ENCODE measurements at places on chromosomes 3 and 15. TPM values are rescaled to one million over a fixed set of nuclear protein-coding genes. Genes with fewer than 3 reads are reported as not detected.
A peak's percentile ranks its signal among the peaks of the same experiment; 100 is the strongest.

DNA sequence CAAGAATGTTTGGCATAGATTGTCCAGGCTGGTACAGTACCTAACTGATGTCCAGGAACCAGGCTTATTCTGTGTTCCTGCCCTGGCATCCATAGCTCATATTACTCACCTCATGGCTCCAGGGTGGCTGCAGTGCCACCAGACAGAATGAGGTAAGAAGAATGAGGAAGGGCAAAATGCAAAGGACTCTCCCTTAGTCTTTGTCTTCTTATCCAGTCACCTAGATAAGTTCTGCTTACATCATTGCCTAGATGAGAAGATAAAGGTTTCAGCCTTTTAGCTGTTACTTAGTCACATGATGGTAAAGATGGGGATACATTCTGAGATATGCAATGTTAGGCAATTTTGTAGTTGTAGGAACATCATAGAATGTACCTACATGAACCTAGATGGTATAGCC, 45.8 kb downstream of the CHP1 start:
- no peaks in the 10 kb centered on the region for H3K36me3 ChIP-seq
- H3K27me3 ChIP-seq = no peaks in the 10 kb centered on the region
- no peak for DNase-seq
- no peak overlapping the region for H3K4me3 ChIP-seq

GRCh38 chr3:189632242-189632641, 1.1 kb downstream of the TP63 start:
- no peak overlapping the region for H3K27ac ChIP-seq
- no peaks in the 10 kb centered on the region for H3K36me3 ChIP-seq
- DNase-seq = no peak
- H3K27me3 ChIP-seq = no peaks in the 10 kb centered on the region
- no peak overlapping the region for H3K4me3 ChIP-seq

GRCh38 chr15:31377030-31377429, 50.4 kb downstream of the KLF13 start:
- peaks cover 16% of the 10 kb centered on the region for H3K36me3 ChIP-seq
- H3K4me1 ChIP-seq = no peaks in the 10 kb centered on the region
- peak overlapping the region; percentile 14 for H3K27ac ChIP-seq

DNA sequence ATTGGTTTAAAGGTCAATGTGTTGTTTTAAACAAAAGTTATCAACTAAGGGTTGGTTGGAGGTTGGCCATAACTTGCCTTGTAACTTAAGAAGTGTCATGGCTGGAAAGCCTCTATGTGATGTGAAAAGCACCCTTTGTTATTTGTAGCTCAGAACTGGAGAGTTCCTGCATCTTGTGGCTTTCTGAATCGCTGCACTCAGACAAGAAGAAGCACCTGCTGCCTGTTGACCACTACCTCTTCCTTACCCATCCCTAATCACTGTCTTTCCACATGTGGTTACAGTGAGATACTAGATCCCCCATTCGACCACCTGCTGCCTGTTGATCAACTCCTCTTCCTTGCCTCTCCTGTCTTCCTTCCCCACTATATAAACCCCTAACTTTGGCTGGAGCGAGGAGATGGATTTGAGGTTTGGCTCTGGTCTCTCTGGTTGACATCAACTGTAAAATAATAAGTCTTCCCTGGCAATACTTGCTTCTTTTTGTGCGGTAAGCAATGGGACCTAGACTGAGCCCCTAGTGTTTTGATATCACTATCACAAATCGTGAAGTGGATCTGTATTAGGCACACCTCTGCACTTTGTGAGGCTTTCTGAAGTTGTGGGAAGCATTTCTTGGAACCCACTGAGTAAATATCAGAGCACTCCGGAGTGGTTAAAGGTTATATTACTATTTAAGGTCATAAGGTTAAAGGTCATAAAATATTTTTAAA, 13.8 kb downstream of the RPL39L start:
- no peak for DNase-seq
- H3K27me3 ChIP-seq = no peaks in the 10 kb centered on the region
- no peak overlapping the region for H3K27ac ChIP-seq
- H3K4me3 ChIP-seq = no peak overlapping the region
- H3K4me1 ChIP-seq = no peaks in the 10 kb centered on the region

DNA sequence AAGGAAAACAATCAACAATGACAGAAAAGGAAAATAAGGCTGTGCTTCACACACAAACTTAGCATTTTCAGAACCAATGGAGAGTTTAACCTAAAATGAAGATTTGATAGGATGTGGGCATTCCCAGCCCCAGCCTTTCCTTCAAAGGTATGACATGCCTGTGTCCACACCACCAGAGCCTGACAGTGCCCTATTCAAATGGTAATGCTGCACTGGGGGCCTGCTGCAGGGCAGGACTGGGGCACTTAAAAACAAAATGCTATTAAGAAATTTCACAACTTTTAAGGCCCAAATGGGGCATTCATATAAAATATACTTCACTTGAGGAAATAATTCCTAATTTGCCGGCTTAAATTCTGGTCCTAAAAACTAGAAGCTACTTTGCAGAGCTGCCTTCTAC, 30.9 kb upstream of the TKT start:
- peak overlapping the region; percentile 62 for H3K27ac ChIP-seq
- no peak for DNase-seq
- H3K4me1 ChIP-seq = no peaks in the 10 kb centered on the region
- no peaks in the 10 kb centered on the region for H3K36me3 ChIP-seq
- H3K27me3 ChIP-seq = no peaks in the 10 kb centered on the region

DNA sequence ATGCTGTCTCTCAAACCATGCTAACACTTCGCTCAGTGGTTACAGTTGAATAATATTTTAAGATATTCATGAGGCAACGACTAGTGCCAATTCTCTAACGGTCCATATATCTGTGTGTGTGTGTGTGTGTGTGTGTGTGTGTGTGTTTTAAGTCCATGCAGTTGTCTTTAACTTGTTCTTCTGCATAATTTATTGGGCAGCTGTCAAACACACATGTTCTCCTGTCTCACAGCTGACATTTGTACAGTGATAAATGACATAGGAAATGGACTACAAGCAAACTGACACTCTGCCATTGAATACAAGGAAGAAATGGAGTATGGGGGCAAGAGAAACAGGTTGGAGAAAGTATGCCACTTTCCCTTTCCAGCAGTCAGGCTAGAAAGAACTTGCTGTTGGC, 172.0 kb downstream of the PDZRN3 start:
- H3K36me3 ChIP-seq = no peaks in the 10 kb centered on the region
- no peak overlapping the region for H3K27ac ChIP-seq
- no peaks in the 10 kb centered on the region for H3K4me1 ChIP-seq
- no peak for DNase-seq
- no peaks in the 10 kb centered on the region for H3K27me3 ChIP-seq
- no peak overlapping the region for H3K4me3 ChIP-seq

GRCh38 chr3:165852711-165853110, 15.5 kb upstream of the BCHE start:
- no peak overlapping the region for H3K4me3 ChIP-seq
- DNase-seq = no peak

- H3K27ac ChIP-seq = no peak overlapping the region
- DNase-seq = no peak
- no peaks in the 10 kb centered on the region for H3K36me3 ChIP-seq
- no peaks in the 10 kb centered on the region for H3K27me3 ChIP-seq
- H3K4me3 ChIP-seq = no peak overlapping the region
Measured at GRCh38 chr15:63362196-63362595, 19.4 kb downstream of the CA12 start.

GRCh38 chr3:156037356-156037755, 83.0 kb upstream of the KCNAB1 start:
- no peaks in the 10 kb centered on the region for H3K36me3 ChIP-seq
- no peaks in the 10 kb centered on the region for H3K4me1 ChIP-seq
- no peak overlapping the region for H3K4me3 ChIP-seq
- H3K27me3 ChIP-seq = no peaks in the 10 kb centered on the region
- DNase-seq = no peak

DNA sequence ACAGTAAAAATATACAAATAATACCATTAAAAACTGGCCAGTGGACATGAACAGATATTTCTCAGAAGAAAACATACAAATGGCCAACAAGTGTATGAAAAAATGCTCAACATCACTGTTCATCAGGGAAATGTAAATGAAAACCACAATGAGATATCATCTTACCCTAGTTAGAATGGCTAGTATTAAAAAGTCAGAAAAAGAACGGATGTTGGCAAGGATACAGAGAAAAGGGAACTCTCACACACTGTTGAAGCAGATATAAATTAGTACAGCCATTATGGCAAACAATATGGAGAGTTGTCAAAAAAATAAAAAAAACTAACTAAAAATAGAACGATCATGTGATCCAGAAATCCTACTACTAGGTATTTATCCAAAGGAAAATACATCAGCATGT, 222.7 kb upstream of the NAALADL2 start:
- H3K4me1 ChIP-seq = no peaks in the 10 kb centered on the region
- DNase-seq = no peak
- H3K27me3 ChIP-seq = no peaks in the 10 kb centered on the region
- no peaks in the 10 kb centered on the region for H3K36me3 ChIP-seq
- no peak overlapping the region for H3K27ac ChIP-seq
- H3K4me3 ChIP-seq = no peak overlapping the region

DNA sequence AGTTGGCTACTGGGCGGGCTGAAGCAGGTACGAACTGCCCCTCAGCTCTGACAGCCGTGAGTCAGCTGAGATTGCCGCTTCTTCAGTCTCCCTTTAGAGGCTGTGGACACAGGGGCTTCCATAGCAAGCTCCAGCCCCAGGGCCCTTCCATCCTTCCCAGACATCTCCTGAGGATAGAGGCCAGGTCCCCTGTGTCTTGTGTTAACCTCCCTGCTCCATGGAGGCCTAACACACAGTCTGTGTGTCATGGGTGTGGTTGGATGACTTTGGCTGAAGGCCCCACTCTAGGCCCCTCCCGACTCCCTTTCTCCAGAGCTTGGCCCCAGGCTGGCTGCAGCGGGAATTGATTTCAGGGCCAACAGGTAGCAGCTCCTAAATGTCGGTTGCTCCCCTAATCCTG, 116.1 kb upstream of the TLE3 start:
- DNase-seq = no peak
- no peaks in the 10 kb centered on the region for H3K4me1 ChIP-seq
- H3K27ac ChIP-seq = no peak overlapping the region

DNA sequence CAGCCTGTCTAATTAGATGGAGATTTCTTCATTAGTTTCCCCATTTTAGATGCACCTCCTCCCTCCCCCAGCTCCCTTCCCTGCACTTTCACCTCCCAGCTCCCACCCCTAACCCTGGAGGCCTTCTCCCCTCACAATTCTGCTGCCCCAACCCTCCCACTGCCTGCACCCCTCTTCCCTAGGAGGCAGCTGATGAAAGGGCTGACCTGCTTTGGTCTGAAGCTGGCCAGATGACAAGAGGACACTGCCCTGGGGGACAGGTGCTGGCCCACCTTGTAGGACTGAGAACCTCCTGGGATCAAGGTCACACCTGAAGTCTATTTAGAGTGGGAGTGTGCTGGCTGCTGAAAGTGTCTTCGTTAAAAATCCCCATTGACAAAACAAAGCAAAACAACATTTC, 259.4 kb downstream of the TLE3 start:
- no peak overlapping the region for H3K27ac ChIP-seq
- H3K4me3 ChIP-seq = no peak overlapping the region
- H3K4me1 ChIP-seq = no peaks in the 10 kb centered on the region
- no peaks in the 10 kb centered on the region for H3K36me3 ChIP-seq

GRCh38 chr15:49863431-49864224, 242.8 kb downstream of the DTWD1 start:
- peak overlapping the region; percentile 11 for H3K27ac ChIP-seq
- no peak overlapping the region for H3K4me3 ChIP-seq
- DNase-seq = no peak
- no peaks in the 10 kb centered on the region for H3K4me1 ChIP-seq
- H3K27me3 ChIP-seq = no peaks in the 10 kb centered on the region
- no peaks in the 10 kb centered on the region for H3K36me3 ChIP-seq

DNA sequence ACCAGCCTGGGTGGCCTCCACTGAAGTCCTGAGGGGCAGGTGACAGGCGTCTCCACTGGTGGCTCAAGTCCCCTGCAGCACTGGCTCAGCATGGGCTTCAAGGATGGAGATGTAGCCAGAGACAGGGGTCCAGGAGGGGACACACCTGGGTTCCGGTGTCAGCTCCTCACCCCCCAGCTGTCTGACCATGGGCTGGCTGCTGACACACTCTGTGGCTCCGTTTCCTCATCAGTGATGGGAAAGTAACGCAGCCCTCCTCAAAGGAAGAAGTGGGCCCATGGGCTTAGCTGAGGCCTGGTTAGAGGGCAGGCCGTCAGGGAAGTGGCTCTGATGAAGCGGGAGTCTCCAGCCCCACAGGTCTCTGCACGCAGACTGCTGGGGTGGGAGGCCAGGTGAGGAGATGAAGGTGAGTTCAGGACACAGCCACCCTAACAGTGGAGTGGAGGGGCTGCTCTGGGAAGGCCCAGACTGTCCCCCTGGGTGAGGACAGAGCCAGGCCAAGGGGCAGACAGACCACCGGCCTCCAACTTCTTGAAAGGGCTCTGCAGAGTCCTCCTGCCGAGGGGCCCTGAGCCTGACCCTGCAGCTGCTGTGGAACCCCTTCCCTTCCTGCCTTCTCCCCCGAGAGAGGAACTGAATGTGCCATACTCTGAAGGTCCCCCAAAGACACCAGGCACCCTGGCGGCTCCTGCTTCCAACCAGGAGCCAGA, 24.0 kb downstream of the PSTPIP1 start:
- H3K27ac ChIP-seq = no peak overlapping the region
- no peak for DNase-seq
- no peaks in the 10 kb centered on the region for H3K27me3 ChIP-seq
- no peak overlapping the region for H3K4me3 ChIP-seq
- H3K4me1 ChIP-seq = peaks cover 13% of the 10 kb centered on the region
- no peaks in the 10 kb centered on the region for H3K36me3 ChIP-seq

MTHFS gene
- 16.6 TPM for total RNA-seq

ADAMTS7 gene
- 17.7 TPM for total RNA-seq

USP8 gene
- total RNA-seq = 97.2 TPM

GOLGA6A gene
- not detected for total RNA-seq

C3orf49 gene
- not detected for total RNA-seq
